ENCODE measurements at places on chromosomes 5 and 9.

GRCh38 chr9:13569602-13570067 lies 290.1 kb upstream of the MPDZ start:
- no peak for DNase-seq

DNA sequence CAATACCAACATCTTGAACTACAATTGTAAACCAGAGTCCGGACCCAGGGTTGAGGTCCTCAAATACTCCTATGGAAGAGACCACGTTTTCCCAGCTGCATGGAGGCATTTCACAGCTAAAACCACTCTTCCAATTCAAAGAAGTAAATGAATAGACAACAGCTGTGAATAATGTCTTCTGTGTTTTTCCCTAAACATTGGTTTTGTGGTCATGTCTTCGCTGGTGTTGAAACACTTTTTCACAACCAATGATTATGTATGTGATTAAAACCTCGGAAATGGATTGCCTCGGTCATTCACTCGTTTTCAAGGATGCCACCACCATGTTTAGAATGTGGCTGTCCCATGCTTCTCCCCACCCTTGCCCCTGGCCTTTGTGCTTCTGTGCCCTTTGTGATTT lies 9.4 kb upstream of the TENT4A start:
- DNase-seq, result no peak

- no peak for DNase-seq
Measured at GRCh38 chr9:137670391-137671195, 51.8 kb downstream of the EHMT1 start.

DNA sequence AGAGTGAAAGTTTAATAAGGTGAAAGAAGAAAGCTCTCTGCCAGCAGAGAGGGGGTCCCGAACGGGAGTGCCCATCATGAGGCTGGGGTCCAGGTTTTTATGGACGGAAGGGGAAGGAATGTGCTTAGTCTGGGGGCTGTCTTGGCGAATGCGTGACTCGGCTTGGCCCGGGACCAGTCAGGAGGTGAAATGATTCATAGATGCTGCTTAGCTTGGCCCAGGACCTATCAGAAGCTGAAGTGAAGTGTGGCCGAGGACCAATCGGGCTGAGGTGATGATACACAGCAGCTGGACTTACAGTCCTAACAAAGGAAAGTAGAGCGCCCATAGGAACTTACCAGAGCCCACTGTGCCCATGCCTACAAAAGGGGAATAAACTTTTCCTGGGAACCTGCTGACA lies 3.9 kb upstream of the FKTN start:
- DNase-seq, result no peak

GRCh38 chr5:816176-816575 lies 31.6 kb upstream of the ZDHHC11B start:
- no peak for DNase-seq

DNA sequence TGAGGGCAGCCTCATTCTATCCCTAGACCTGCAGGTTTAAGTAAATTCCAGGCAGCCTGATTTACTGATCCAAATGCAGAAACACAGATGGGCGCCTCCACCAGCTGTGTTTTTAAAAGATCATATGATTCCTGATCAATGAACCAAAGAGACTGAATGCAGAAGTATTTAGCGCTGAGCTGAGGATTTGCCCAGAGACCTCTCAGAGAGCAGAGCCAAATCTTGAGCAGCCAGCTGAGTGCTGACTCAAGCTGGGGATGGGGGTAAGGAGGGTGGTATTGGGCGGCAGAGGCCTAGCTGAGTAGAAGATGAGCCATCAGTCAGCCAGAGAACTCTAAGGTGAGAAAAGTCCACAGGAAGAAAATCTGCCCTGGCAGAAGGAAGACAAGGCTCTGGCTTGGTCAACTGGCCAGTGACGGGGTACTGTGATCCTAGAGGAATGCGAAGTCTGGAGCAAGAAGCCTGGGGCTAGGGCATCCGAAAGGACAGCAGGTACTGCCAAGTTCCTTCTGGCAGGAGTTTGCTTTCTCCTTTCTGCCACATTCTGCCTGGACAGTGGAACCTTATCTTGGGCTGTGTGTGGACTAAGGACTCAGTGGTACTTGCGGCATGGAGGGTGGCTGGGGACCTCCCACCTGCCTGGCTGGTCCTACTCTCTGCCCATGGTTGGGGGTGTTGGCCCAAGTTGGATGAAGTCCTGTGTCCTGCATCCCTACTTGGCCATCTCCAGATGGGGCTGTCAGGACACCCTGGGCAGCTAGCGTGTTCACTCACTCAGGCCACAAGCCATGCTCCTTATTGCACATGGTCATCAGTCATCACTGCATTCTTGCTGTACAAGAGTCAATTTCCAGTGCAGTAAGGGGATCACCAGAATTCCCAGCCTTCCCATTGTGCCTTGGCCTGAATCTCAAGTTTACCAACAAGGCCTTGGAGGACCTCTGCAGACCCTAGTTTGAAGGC lies 34.5 kb upstream of the CDKN2AIPNL start:
- no peak for DNase-seq

GRCh38 chr9:134071149-134071548 lies 3.3 kb upstream of the BRD3 start:
- no peak for DNase-seq

GRCh38 chr5:91180506-91180905 lies 202.6 kb downstream of the ARRDC3 start:
- no peak for DNase-seq

DNA sequence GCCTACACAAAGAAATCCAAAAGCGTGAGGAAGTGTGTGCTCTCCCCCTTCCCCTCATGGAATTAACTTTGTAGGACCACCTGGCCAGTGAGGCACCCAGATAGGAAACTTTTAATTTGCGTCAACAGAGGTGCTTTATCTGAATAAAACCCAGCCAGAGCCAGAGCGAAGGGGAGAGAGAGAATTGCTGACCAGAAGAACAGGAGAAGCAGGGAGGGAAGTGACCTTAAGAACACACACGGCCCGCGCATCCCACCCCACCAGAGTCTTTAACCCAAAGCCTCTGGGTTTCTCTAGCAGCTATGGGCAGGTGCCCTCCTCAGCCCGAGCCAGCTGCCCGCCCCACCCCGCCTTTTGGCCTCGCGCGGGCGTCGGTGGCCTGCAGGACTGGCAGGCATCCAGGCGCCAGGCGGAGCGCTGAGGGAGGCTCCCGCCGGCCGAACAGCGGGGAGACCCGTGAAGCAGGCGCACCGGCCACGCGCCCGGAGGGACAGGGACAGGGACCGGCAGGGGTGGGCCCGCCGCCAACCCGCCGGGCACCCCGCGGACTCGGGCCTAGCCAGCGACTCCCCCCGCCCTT lies 580 bp downstream of the ERAP1 start:
- DNase-seq, result no peak

Data from naive thymus-derived CD4-positive, alpha-beta T cell (primary cell).